AG09319 (cell line): ENCODE measurements at places on chromosomes 13 and 19.

- no peak for DNase-seq
Measured at GRCh38 chr19:46913852-46914430, 53.1 kb downstream of the ARHGAP35 start.

- no peak for DNase-seq
Measured at GRCh38 chr19:27736225-27736624, 1476.7 kb downstream of the UQCRFS1 start.

- DNase-seq, result no peak
Measured at GRCh38 chr19:42420055-42420544, 7.1 kb downstream of the LIPE start.

- no peak for DNase-seq
Measured at GRCh38 chr13:25915840-25916518, 135.8 kb downstream of the SHISA2 start.

GRCh38 chr19:17489392-17490030 lies 19.2 kb downstream of the SLC27A1 start:
- no peak for DNase-seq

DNA sequence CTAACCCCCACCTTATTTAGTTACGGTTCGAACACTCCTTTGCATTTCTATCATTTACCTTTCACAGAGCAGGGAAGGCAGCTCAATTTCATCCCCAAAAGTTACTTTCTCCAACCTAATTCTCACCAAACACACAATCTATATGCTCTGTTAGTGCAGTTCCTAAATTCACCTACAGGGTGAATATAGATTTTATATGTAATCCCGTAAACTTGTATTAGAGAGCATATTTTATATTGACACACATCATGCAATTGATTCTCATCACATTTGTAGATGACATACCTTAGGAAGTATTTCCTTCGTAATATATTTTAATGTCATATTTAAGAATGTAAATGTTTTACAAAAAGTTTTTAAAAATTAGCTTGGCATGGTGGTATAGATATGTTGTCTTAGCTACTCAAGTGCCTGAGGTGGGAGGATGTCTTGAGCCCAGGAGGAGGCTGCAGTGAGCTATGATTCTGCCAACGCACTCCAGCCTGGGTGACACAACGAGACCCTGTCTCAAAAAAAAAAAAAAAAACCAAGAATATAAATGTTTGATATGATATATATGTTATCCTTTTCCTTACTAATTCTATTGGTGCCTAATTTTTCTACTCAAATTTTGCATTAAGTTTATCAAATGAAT lies 57.3 kb upstream of the TNFRSF19 start:
- DNase-seq, result no peak

GRCh38 chr19:11023016-11023415 lies 62.2 kb downstream of the SMARCA4 start:
- no peak for DNase-seq

GRCh38 chr19:2724148-2724557 lies 3.0 kb upstream of the DIRAS1 start:
- DNase-seq, result no peak
